HS-27A (cell line): ENCODE measurements at places on chromosomes 1 and 21.

- no peak for DNase-seq
Observed at GRCh38 chr1:169867012-169867675, 26.6 kb downstream of the SCYL3 start.

- no peak for DNase-seq
Observed at GRCh38 chr1:4837031-4837600, 182.7 kb downstream of the AJAP1 start.

GRCh38 chr1:31523769-31524168 is 52.5 kb upstream of the TINAGL1 start:
- DNase-seq = no peak

- DNase-seq = no peak
Observed at GRCh38 chr1:148354284-148354912, 128.7 kb downstream of the PPIAL4G start.

DNA sequence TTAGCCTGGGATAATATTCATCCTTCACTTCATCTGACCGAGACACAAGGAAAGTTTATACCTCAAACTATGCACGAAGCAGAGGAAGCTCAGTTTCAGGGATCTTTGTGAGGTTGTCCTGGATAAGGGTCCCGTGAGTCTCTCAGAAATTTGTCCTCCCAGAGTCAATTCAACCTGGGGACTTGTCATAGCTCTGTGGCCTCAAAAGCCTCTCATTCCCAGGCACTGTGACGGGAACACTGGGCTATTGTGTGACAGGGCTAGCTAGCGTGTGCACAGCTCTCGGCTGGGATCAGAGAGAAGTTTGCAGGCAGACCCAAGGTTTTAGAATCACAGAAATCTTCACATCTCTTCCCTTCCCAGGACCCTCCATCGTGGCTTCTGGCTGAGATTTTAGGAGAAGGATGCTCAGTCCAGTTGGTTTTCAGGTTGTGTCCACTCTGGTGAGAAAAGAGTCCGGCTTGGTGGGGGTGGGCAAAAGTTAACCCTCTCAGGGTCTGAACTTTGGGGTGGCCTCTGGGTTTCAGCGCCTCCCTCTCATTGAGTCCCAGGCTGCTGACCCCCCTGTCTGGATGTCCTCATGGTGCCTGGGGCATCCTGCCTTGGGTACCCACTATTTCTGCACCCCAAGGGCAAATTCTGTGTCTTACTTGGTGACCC is 20.4 kb upstream of the LBR start:
- DNase-seq = no peak

DNA sequence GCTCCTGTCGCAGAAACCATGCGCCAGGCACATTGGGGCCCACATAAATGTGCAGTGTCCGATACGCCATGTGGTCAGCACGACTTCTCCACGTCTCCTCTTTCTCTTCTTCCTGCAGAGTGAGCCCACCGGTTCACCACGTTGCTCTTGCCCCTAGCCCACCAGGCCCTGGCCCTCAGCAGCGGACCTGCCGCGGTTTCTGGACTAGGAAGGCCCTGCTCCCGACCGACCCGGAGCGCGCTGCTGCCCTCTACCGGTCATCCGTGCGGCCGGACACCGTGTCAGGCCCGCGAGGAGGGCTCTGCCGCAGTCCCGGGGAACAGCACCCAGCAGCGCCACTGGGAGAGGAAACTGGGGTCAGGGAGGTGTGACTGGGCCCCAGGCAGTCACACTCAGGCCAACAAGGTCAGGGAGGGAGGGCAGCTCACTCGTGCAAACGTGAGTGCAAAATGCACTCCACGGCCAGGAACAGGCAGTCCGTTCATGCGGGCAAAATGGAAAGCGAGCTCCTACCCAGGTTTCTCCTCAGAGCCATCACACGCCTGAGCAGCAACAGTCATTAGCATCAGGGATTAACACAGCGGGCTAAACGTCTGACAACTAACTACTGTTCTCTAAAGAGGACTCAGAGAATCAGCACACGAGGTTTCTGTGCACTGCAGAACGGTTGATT is 13.7 kb downstream of the TLR5 start:
- no peak for DNase-seq

- DNase-seq = no peak
Observed at GRCh38 chr1:26067432-26067911, at the start of gene TRIM63. Gene TRIM63, minus strand, starts transcription at chr1:26067630. Its CDS starts 136 bp downstream, at chr1:26067494.

- no peak for DNase-seq
Observed at GRCh38 chr1:214587165-214587564, 15.8 kb upstream of the CENPF start.

- DNase-seq = no peak
Observed at GRCh38 chr21:43826623-43826974, 37.2 kb downstream of the RRP1 start.

DNA sequence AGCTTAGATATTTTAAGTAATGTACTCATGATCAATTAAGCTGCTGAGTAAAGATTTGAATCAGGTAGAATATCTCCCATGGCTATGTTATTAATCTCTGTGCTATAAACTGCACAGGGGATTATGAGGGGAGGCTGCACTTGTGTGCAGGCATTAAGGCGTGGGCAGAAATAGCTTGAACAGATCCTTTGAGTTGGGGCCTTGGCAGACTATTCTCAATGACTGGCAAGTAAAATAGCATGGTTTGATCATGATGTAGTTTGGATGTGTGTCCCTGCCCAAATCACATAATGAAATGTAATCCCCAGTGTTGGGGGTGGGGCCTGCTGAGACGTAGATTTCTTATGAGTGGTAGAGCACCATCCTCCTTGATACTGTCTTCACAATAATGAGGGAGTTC is 220.3 kb downstream of the PLPP3 start:
- DNase-seq = no peak

DNA sequence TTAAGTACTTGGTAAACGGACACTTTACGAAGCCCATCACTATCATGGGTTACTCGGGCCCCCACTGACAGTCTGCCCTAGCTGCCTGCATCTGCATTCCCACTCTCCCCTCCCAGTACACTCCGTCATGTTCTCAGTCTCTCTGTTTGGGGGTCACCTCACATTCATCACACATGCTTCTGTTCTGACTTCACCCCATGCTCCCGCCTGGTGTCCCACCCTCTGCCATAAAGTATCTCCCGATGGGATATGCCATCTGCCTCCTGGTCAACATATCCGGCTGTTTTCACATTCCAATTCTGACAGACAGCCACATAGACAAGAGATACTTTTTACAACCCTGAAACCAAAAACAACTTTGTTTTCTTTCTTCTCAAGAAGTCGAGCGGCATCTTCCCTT is 1.0 kb downstream of the OLFML2B start:
- no peak for DNase-seq

GRCh38 chr1:156645666-156646065 is 3.7 kb downstream of the BCAN start:
- DNase-seq = no peak

GRCh38 chr1:117359561-117360289 is 7.5 kb upstream of the MAN1A2 start:
- DNase-seq = no peak

DNA sequence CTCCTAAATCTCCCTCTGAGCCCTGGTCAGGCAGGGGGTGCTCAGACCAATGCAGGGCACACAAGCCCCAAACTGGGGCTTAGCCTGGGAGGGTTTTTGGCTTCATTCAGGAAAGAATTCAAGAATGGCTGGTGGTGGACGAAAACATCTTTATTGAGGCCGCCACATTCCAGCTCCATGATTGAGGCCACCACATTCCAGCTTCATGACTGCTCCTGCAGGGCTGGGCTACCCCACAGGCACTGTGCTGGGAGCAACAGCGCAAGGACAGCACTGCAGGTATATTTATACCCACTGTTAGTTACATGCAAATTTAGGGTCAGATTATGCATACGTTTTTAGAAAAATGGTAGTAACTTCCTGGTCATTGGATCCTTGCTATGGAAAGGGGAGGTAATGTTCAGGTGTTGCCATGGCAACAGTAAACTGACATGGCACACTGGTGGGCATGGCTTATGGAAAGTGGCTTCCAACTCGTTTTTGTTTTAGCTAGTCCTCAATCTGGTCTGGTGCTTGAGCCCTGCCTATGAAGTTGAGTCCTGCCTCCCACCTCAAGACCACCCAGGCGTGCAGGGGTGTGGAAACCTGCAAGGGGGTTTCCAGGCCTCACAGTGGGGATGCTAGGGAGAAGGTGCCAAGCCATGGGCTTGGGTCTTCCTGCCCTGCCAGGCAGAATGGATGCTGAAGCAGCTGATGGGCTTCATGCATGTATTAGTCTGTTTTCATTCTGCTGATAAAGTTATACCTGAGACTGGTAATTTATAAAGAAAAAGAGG is 348.7 kb upstream of the AJAP1 start:
- DNase-seq = no peak

DNA sequence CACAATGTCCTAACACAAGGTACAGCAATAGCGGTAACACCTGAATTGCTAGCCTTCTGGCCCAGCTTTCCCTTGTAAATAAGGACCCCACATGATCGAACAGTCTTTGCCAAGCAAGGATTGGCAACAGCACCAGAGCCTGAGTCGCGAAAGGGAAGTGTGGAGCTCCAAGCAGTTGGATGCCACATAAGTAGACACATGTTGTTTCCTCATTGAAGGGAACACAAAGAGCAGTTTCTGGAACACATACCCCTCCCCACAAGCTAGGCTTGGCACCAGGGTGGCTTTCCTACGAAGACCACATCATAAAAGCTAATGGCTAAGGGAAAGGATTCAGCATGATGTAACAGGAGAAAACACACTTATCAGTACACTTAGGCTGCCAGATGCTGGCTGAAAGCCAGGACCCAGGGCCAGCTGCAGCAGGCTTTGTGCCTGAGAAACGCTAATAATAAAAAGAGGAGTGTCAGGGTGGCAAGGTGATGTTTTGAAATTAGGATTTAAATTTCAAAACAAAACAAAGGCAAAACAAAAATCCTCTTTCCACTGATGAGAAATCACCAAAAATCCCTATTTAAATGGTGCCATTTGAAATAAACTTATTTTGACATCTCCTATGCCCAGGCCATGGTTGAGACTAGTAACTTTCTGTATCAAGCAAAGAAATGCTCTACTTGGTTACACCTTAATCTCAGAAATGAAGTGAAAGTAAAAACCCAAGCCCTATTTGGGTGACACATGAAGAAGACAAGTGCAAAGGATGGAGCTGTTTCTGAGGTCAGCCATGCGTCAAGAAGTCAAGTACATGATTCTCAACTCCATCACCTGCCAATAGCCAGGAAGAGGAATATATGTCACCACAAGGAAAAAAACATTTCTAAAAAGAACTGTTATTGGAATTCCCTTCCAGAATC is 11.9 kb upstream of the CPLANE2 start:
- DNase-seq = peak; percentile 66

DNA sequence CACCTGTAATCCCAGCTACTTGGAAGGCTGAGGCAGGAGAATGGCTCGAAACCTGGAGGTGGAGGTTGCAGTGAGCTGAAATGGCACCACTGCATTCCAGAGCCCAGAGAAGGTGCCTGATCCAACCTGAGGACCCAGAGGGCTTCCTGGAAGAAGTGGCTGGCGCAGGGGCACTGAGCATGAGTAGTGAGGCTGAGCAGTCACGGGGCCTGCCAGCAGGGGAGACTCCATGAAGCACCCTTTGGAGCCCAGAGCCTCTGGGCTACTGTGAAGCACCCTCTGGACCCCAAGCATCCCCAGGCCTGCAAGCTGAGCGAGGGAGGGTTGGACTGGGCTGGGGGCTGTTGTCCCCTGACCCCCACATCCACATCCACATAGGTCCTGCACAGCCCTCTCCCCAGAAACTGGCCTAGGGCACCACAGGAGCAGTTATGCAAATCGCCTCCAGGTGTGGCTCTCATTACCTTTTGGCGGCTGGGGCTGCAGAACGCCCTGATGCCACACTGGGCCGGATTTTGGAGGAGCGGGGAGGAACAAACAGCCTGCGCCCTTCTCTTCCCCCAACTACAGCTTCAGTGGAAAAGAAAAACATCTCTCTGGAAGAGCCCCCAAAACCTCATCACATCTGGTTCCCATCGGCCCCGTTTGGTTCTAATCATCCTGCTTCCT is 78.2 kb upstream of the TARDBP start:
- DNase-seq = no peak

DNA sequence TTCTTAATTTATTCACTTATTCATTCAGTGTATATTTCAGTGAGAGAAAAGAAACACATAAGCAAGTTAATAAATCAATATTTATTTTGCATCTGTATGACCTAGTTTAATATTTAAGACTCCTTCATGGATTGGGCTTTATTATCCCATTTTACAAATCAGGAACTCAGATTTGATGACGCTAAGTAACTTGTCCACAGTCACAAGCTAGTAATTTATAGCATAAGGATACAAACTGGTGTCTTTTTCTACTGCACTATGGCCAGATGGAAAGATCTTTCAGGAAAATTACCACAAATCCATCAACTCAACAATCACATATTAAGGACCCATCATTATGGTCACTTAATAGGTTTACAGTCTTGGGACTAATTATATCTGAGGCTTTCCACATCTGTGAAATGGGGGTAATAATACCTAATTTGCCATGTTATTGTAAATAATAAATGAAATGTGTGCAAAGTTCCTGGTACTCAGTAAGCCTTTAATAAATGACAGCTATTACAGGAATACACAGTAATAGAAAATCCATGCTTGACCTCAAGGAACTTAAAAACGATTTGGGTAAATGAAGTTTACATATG is 13.3 kb downstream of the CDKN2C start:
- no peak for DNase-seq

GRCh38 chr1:153771841-153772593 is 3.2 kb upstream of the SLC27A3 start:
- no peak for DNase-seq

GRCh38 chr1:53919675-53920066 is 25.7 kb downstream of the DIO1 start:
- DNase-seq = no peak

GRCh38 chr1:114620419-114620818 is 39.0 kb upstream of the BCAS2 start:
- no peak for DNase-seq

DNA sequence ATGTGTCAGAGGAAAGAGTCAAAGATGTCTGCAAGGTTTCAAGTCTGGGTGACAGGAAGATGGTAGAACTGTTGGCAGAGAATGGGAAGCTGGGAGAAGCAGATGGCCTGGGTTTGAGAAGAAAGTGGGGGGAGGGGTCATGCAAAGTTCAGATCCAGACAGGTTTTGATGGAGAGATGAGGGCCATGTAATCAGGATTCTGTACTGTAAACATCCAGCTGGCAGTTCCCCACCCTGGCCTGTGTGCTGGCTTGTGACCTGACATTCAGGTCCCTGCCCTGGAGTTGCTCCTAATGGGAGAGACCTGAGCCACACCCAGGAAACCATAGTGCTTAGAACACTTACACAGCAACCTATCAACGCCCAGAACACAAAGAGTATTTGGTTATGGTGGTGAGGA is 15.6 kb upstream of the ETV3 start:
- DNase-seq = no peak

GRCh38 chr1:207318072-207318619 is 3.3 kb upstream of the CD55 start:
- no peak for DNase-seq

GRCh38 chr1:29648798-29649188 is 412.5 kb downstream of the PTPRU start:
- no peak for DNase-seq

GRCh38 chr1:84892705-84893618 is at the start of gene LPAR3:
Gene LPAR3, minus strand, starts transcription at chr1:84893206. Its CDS starts 27,086 bp downstream, at chr1:84866120.
- no peak for DNase-seq

GRCh38 chr21:34360488-34361241 is 3.1 kb upstream of the KCNE2 start:
- DNase-seq = no peak
